ENCODE measurements at places on chromosomes 16 and 17.
A peak's percentile ranks its signal among the peaks of the same experiment; 100 is the strongest.

- DNase-seq = no peak
Observed at GRCh38 chr16:85718682-85719081, 29.9 kb upstream of the GINS2 start.

DNA sequence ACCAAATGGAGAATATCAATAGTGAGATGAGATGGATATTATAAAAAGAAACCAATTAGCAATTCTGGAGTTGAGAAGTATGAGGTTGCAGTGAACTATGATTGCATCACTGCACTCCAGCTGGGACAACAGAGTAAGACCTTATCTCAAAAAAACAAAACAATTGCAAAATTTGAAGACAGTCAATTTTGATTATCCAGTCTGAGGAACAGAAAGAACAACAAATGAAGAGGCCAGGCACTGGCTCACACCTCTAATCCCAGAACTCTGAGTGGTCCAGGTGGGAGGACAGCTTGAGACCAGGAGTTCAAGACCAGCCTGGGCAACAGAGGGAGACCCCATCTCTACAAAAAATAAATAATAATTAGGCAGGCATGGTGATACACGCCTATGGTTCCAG lies 35.0 kb downstream of the USP32 start:
- DNase-seq = no peak

DNA sequence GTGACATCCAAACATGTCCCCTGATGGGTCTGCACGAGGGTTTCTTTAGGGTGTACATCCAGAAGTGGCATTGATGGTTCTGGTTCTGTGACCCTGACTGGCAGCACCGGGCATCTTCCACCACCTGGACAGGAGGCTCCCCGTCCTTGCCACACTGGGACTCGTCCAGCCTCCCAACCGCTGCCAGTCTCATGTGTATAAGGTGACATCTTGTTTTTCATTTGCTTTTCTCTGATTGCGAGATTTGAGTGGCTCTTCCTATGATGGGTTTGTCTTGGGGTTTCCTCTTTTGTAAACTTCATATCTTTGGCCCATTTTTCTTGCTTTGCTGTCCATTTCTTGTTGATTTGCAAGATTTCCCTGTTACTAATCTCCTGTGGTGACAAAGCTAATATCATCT lies 9.2 kb upstream of the LIMD2 start:
- no peak for DNase-seq

GRCh38 chr17:55383771-55384642 lies 37.6 kb downstream of the MMD start:
- DNase-seq = no peak

- no peak for DNase-seq
Observed at GRCh38 chr17:16537130-16537458, 31.9 kb downstream of the ZNF287 start.

DNA sequence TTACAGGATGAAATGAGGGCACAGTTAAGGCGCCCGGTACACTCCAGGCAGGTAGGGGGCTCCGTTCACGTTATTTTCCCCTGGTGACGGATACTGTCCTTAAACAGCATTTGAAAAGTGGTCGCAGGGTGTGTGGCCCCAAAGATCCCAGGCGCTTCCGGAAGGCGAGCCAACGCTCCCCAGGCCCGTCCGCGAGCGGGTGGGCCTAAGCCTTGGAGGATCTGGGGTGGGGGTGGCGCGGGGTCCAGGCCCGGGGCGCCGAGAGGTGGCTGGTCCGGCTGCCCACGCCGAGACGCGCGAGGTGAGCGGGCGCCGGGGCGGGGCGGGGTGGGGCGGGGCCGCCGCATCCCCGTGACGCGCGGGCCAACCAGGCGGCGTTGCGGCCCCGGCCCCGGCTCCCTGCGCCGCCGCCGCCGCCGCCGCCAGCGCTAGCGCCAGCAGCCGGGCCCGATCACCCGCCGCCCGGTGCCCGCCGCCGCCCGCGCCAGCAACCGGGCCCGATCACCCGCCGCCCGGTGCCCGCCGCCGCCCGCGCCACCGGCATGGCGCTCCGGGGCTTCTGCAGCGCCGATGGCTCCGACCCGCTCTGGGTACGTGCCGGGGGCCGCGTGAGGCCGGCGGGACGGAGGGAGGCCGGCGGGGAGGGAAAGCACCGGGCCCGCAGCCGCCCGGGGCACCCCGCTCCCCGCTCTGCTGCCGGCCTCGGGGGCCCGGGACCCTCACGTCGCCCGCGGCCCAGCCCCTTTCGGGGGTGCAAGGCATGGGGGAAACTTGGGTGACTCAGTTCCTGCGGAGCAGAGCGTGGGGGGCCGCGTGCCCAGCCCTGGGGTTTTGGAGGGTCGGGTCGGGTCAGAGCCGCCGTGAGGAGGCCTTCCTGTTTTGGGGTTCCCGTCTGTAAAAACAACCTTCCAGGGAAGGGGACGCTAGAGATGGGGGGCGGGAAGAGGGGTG lies at the start of gene ABCC1:
ABCC1 (plus strand) TSS at position 407 of the 951 bp plus-strand sequence; CDS start at position 543, 136 bp downstream.
- no peak for DNase-seq

DNA sequence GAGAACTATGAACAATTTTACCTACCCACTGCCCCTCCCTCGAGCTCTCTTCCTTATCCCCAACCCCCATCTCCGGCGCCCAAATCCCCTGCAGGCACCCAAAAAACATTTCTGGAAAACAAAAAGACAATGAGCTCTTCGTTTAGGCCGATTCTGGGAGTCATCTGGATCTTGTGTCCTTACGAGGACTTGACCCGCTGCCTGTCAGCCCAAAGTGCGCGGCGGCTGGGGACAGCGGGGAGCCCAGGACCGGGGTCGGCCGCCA lies 524 bp downstream of the STRADA start:
- DNase-seq = no peak

DNA sequence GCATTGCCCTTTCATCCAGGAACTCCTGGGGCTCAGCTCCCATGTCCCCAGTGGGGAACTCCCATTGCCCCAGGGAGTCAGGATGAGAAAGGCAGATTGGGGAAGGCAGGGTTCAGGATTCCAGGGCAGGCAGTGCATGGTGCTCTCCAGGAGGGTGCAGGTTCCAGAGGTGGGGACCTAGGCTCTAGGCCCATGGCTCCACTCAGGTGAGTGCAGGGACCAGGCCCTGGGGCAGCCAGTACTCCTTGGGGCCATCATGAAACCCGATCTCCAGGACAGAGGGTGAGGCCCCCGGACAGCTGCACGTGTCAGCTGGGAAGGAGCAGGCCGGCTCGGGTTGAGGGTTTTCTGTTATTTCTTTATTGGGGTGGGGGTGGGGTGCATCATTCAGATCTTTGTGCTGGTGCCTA lies 1.3 kb upstream of the MTSS2 start:
- DNase-seq = no peak

GRCh38 chr16:11097094-11097786 lies 152.9 kb downstream of the CLEC16A start:
- no peak for DNase-seq

- no peak for DNase-seq
Observed at GRCh38 chr16:60792437-60792836, 1243.8 kb downstream of the CDH8 start.

GRCh38 chr16:24858219-24859041 lies 12.7 kb downstream of the SLC5A11 start:
- no peak for DNase-seq

- DNase-seq = no peak
Observed at GRCh38 chr16:88012360-88012759, 61.1 kb downstream of the BANP start.

DNA sequence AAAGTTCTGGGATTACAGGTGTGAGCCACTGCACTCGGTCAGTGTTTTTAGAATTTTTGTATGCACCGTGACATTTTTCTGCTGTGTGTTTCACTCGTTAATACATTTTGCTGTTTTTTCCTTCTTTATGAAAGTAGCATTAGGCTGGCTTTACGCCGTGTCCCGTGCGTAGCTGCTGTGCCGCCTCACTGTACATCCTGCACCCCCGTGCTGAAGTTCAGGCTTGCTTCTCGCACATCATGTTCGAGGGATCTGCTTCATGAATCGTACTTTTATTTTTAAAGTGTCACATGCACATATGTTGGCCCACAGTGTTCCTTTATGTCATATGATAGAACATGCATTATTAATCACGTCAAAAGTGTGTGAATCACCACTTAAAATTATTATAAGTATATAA lies 84.4 kb upstream of the ZNF750 start:
- DNase-seq = no peak

DNA sequence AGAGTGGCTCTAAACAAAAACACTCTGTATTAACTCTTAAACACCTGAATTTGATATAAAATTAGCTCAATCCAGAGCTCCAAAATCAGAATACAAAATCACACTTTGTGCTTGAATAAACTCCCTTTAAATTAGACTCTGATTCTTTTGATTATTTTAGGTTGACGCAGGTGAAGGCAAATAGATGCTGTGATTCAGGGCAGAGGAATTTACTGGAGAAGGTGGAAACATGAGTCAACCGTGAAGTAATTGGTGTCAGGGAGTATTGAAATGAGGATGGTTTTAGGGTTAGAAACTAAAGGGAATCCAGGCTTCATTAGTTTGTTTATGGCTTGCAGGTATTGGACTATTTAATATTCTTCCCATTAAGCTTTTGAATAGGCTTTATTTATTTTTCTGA lies 37.1 kb upstream of the TEKT1 start:
- DNase-seq = no peak

DNA sequence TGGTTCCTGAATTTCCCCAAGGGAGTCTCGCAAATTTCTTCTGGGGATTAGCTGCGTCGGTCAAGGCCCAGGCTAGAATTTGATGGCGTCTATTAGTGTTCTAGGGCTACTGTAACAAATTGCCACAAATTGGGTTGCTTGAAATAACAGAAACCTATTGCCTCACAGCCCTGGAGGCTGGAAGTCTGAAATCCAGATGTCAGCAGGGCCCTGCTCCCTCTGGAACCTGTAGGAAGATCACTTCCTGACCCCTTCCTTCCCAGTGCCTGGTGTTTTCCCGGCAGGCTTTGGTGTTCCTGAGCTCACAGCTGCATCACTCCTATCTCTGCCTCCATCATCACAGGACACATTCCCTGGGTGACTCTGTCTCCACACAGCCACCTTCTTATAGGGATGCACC lies 24.4 kb downstream of the DHRS7C start:
- DNase-seq = no peak

- peak; percentile 12 for DNase-seq
Observed at GRCh38 chr17:65743308-65743655, 181.8 kb upstream of the AXIN2 start.

GRCh38 chr17:72946156-72946555 lies 146.3 kb downstream of the SLC39A11 start:
- no peak for DNase-seq

DNA sequence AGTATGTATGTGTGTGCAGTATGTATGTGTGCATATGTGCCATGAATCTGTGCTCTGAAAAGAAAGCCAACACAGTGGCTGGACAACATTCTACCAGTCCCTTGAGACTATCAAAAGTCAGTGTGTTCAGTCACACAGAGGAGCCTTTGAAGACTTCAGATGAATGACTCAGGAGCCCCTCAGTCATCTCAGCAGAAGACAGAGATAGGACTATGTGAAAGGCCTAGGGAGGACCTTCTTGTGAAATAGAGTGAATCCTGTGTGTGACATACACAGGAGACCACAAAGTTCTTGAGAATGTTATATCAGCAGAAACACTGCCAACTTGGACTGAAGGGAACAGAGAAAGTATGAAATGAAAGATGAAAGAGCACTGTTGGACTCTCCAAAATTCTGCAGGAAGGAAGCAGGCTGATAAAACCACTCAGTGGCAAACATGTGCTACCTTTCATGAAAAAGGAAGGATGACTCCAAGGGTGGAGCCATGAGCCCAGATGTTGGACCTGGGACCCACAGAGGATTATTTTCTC lies 108.4 kb downstream of the METRNL start:
- no peak for DNase-seq

- no peak for DNase-seq
Observed at GRCh38 chr17:58264407-58265103, 16.2 kb downstream of the MPO start.

DNA sequence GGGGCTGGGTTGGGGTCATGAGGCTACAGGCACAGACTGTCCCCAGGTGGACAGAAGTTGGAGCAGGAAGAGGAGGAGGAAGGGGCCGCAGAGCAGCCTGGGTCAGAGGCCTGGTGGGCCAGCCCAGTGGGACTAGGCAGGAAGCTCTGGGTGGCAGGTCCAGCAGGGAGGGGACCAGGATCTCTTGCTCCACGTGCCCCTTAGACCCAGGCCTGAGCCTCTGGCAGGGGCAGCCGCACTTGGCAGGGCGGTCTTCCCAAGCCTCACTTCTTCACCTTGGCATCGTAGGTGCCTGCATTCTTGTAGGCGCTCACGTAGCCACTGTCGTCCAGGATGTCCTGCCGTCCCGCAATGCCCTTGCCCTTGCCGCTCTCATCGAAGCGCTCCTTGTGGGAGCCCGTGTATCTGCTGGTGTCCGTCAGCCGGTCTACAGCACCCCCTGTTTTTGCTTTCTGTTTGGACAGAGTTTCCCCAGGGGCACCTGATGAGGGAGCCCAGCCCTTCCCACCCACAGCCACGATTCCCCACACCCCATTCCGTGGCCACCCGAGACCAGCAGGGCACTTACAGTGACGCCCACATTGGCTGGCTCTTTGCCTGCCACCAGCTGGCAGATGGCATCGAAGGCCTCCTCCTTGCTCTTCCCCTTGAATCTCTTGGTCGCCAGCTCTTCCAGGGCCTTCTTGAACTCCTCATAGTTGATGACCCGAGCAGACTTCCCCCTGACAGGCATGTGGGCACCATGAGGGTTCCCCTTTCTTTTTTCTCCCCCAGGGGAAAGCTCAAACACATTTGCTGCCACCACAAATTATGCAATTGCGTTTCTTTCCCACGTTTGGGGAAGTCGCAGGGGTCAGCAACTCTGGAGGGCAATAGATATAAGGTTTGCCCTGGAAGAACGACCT lies 3.1 kb downstream of the TPPP3 start:
- DNase-seq = no peak

GRCh38 chr16:77457046-77457445 lies 22.2 kb upstream of the ADAMTS18 start:
- DNase-seq = no peak

DNA sequence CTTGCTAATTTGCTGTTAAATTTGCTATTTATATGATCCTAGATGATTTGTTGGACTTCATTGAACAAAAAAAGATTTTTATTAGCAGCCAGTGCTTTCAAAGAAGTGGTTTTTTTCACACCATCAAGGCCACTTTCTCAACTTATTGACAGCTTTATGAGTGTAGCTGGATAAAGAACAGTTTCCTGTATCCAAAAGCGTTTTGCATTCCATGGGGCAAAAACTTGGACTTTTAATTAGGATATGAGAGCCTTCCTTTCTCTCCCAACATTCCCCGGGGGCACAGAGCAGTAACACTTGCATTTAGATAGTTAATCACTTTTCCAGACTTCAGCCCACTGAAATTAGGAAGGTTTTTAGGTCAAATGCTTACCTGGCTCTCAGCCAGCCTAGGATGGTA lies 177.1 kb upstream of the ELAC2 start:
- DNase-seq = no peak

DNA sequence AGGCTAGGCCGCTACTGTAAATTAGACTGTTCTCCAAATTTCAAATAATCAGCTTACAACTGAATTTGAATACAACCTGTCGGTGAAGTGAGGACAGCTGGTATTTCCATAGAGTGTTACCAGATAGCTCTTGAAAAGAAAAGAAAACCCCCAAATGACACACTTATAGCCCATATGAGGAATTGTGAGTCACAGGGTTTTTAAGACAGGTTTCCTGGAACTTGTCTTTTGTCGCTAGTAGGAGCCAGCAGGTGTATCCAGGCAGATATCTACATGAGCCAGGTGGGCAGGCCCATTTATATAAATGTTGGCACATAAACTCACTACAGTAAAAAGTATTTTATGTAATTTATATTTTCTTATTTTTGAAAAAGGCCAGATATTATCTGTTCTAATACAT lies 24.0 kb downstream of the TNRC6A start:
- DNase-seq = no peak

- DNase-seq = no peak
Observed at GRCh38 chr16:23595246-23595950, 718 bp downstream of the NDUFAB1 start.

- no peak for DNase-seq
Observed at GRCh38 chr17:42286411-42287221, 1.7 kb upstream of the STAT5A start.

All from GM04503 (cell line).